ENCODE measurements at places on chromosomes 3 and 15.

- DNase-seq, result no peak
These were observed 97.8 kb downstream of the ARPP21 start for GRCh38 chr3:35737080-35737479.

- no peak for DNase-seq
These were observed 28.9 kb downstream of the IDH3A start for GRCh38 chr15:78178064-78178463.

- no peak for DNase-seq
These were observed 3.5 kb upstream of the XXYLT1 start for GRCh38 chr3:195274259-195274966.

- DNase-seq, result peak; percentile 75
These were observed 27.2 kb downstream of the LRRC2 start for GRCh38 chr3:46538803-46539442.

Data from stimulated activated CD4-positive, alpha-beta T cell treated with anti-CD3 and anti-CD28 coated beads, Interleukin-1b, Interleukin-23, amount 100 ng/mL, for 1 hour (primary cell).